Caki2 (cell line): ENCODE measurements at places on chromosomes 3 and 15. TPM values are rescaled to one million over a fixed set of nuclear protein-coding genes. Genes with fewer than 3 reads are reported as not detected.

GRCh38 chr3:144590854-144591253 lies 619.2 kb downstream of the DIPK2A start:
- DNase-seq = peak; percentile 40

DNA sequence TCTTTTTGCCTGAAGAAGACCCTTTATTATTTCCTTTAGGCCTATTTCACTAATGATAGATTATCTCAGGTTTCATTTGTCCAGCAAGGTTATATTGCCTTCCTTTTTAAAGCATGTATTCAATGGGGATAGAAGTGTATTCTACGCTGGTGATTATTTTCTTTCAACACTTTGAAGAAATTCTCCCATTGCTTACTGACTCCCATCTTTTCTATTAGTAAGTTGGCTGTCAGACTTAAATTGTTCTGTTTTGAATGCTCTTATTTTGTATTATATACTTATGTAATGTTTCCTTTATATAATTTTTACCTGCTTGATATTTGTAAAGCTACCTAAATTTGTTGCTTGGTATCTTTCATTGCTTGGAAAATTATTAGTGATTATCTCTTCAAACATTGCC lies 445.1 kb upstream of the RASGRP1 start:
- no peak for DNase-seq

- no peak for DNase-seq
Measured at GRCh38 chr3:187777331-187777941, 32.2 kb upstream of the BCL6 start.

GRCh38 chr3:58077596-58078285 lies 69.5 kb downstream of the FLNB start:
- DNase-seq = no peak

DNA sequence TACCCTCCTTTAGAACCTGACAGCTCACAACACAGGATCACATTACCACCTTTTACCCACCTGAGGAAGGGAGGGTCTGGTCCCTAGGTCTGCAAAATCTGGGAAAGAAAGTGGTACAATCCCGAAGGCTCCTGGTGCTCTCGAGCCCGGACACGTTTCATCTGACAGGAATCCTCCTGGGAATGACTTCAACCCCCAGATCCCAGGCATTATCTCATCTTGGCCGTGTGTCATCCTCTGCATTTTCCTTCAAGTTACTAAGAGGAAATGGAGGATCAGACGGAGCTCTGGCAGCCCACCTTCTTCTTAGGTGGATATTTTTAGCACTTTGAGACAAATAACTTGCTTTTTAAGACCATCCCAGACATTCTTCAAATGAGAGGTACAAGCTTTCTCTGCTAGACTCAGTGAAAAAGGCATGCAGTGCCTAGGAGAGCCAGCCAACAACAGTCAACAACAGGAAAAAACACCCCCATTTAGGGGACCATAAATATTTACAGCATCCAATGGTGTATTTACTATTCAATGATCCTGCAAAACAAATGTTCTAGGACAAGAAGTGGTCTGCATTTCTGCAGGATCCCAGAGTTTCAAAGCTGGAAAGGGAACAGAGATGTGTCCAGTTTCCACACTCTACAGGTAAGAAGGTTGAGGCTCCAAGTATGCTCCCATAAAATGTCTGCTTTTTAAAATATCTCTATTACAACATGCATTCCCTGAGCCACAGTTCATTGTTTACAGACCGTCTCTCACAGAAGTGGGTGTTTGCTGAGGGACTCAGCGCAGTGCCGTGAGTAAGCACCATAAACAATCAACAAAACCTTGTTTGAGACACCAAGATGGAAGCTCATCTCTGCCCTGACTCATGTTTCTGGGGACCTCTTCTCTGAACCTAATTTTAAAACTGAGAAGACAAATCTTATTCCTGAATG lies 38.3 kb upstream of the ARHGEF3 start:
- no peak for DNase-seq

DNA sequence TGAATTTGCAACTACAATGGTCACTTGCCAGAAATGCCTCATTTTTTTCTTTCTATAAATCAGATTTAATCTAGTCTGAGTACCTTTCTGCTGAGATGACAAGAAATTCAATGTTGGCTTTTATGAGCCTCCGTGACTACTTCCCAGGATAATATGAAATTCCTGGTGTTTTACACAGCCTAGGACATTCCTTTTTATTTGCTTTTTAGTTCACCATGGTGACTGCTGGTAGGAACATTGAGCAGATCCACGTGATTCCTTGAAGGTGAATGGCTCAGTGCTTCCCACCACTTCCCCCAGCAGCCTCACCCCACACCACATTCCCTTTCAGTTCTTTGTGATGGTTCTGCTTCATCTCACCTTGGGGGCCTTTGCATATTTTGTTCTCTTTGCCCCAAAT lies 4.3 kb upstream of the NPTN start:
- DNase-seq = peak; percentile 29

DNA sequence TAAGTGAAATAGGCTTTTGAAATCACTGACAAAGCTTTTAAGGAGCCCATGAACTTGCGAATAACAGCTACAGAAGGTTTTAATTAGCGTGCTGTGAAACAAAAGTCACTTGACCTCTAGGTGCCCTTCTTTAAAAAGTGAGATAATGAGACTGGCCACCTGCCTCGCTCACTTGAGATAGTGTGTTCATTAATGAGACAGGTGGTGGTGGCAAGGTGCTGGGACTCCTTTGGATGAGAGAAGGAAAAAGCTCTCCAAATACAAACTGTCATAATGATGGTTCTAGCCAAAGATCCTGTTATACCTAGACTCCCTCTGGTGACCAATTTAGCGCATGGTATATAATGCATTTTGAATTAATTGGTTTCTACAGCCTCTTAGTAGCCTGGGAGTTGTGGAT lies 22.7 kb upstream of the IREB2 start:
- DNase-seq = no peak

DNA sequence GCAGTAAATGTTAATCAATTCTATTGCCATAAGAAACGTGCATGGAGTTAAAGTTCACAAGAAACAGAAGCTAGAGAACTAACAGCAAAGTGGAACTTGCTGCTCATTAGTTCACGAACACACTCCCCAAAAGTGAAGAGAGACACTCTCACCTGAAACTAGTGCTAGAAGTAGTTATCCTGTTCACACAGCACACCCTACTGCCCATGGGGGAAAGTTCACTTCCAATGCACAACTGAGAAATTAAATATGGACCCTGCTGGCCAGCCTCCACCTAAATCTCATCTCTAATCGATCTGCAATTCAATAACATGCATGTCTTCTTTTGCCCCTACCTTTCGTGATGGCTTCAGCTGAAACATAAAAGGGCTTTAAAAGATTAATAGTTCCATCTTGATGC lies 39.4 kb upstream of the FRMD4B start:
- DNase-seq = no peak

The SEMA3B gene
- total RNA-seq = 99.9 and 105 TPM in 2 replicates

The MYL3 gene
- not detected in 2 replicates for total RNA-seq

The NUP210 gene
- 27.2 and 36.0 TPM in 2 replicates for total RNA-seq
